ENCODE measurements at places on chromosomes 12 and 14.

GRCh38 chr14:103296007-103296406 lies 38.0 kb upstream of the EIF5 start:
- DNase-seq: peak; percentile 28

GRCh38 chr12:69872804-69873203 lies 47.8 kb downstream of the MYRFL start:
- DNase-seq: no peak

GRCh38 chr14:94355191-94355794 lies 32.2 kb upstream of the SERPINA6 start:
- peak; percentile 56 for DNase-seq

- no peak for DNase-seq
These were observed 27.3 kb downstream of the MTA1 start for GRCh38 chr14:105446971-105447370.

- no peak for DNase-seq
These were observed 15.8 kb upstream of the ERGIC2 start for GRCh38 chr12:29396774-29397173.

DNA sequence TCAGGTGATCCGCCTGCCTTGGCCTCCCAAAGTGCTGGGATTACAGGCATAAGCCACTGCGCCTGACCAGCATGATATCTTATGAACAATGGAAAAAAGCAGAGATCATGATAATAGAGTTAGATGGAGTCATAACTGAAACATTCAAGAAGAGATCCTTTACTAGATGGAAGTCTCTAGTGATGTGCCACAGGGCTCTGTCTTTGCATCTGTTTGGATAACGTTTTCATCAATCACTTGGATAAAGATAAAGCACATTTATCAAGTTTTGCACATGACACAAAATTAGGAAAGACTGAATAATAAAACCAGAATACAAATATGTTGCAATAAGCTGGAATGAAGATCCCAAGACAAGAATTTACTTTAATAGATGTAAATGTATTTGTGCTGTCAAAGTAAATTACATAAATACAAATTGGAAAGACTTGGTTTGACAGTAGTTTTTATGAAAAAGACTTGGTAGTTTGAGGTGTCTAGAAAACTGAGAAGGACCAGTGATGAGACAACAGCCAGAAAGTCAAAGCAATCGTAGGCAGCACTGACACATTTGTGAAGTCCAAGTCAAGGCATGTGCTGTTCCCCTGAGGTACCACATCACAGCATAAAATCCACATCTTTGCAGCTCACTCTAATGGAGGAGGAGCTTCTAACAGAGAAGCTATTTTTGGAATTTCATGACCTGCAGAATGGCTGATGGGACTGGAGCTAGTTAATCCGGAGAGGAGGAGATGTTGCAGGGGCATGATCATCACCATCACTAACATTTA lies 28.5 kb downstream of the GPRC5A start:
- DNase-seq: no peak

DNA sequence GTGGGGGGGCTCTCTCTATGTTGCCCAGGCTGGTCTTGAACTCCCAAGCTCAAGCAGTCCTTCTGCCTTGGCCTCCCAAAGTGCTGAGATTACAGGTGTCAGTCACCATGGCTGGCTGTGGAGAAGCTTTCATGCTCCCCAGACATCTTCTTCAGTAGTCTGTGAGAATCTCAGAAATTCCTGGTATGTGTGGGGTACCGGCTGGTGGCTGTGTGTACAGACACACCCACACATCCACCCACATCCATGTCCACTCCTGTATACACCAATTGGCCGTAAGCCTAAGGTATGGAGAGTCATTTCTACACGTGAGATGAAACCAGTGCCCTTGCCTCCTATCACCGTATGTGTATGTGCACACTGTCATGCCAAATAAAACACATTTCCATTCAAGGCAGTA lies 27.8 kb downstream of the GPRC5D start:
- no peak for DNase-seq

GRCh38 chr14:24365600-24366412 lies 2.2 kb upstream of the NFATC4 start:
- peak; percentile 93 for DNase-seq

DNA sequence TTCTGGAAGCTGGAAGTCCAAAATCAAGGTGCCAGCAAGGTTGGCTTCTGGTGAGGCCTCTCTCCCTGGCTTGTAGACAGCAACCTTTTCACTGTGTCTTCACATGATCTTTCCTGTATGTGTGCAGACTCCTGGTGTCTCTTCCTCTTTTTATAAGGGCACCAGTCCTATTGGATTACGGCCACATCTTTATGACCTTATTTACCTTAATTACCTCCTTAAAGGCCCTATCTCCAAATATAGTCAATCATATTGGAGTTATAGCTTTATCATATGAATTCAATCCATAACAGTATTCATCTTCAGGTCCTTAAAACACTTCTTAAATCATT lies 21.2 kb upstream of the GARIN2 start:
- DNase-seq: no peak

DNA sequence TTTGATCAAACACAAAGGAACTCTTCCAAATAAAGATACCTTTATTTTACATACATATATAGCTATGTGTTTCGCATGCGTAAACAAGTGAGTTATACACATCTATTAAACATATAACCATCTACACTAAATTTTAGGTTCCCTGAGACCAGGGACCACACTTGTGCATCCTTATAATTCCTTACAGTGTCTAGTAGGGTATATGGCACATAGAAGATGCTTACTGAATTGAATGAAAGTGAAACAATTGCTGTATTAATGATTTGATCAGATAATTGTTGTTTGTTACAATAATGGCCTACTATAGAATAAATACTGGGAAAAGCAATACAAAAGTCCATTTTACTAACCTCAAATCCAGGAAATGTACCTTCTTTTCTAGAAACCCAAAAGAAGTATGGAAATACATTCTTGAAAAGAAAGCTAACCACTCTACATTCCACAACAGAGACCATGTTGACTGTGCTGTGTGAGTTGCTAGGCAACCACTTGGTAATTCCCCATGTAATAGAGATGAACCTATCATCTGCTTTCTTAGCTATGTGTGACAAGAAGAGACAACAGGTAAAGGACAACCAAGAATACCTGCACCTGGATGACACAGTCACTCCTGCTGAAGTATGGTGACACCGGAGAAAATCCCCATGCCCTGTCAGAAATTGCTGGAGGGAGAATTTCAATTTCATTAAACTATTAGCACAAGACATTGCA lies 11.9 kb upstream of the CIPC start:
- peak; percentile 60 for DNase-seq

DNA sequence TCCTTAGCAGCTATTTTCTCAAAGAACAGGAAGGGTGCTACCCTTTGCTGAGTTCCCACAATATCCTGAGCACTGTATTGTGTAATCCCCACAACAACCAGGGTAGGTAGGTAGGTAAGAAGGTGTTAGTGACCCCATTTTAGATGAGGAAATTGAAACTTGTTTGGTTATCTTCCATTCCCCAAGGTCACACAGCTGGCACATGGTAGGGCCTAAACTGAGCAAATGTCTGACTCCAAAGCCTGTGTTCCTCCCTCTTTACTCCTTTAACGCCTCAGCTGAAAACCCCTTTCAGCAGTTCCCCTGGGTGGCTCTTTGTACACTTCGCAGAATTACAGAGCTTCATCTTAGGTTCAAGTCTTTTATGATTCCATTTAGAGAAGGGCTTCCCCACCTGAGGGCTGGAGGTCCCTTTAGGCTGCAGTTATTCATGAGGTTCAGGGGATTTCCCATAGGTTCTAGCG lies 26.5 kb upstream of the RIC8B start:
- DNase-seq: no peak

Data from astrocyte of the spinal cord (primary cell).